Caco-2 (cell line): ENCODE measurements at places on chromosomes 6 and 20. TPM values are rescaled to one million over a fixed set of nuclear protein-coding genes. Genes with fewer than 3 reads are reported as not detected.

GRCh38 chr6:144283646-144284477 lies 1.3 kb upstream of the UTRN start:
- DNase-seq, result no peak

DNA sequence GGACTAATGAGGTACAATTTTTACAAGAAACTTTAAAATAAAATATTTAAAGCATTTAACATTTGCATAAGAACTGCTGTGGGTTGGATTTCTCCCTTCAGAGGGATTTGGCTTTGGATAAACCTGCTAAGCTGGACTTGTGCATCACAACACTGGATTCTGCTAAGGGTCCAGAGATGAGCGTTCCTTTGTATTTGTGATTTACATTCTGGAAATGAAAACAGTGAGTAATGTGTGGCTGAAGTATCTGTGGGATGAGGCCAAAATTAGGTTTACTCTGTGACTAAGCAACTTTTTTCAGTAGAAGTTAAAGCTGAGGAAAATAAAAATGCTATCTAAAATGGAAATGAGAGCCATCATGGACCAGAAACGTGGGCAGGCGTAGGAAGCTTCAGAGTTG lies 494.3 kb downstream of the EPM2A start:
- DNase-seq, result no peak

- DNase-seq, result no peak
These were observed 331.6 kb downstream of the RNGTT start for GRCh38 chr6:88631830-88632229.

The CALHM6 gene
- total RNA-seq, result not detected in 2 replicates

GRCh38 chr6:28606424-28607391 lies 81.0 kb downstream of the GPX5 start:
- peak; percentile 75 for DNase-seq

DNA sequence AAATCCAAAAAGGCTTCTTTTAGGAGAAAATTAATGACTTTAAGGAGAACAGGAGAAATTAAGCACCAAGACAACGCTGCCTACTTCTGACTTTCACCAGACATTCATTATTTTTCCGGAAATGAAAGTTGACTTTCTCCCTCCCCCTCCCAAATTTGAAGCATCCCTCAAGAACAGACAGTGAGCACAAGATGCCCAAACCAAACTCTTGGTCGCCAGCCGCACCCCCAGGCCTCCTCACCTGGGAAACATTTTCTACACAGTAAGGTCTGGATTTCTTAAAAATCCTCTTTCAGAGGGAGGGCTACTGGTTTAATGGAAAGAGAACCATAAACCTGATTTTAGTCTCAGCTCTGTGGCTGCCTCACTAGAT lies 2.7 kb downstream of the RIMS4 start:
- DNase-seq, result no peak

The PLA2G7 gene
- 0.19 and 0.32 TPM in 2 replicates for total RNA-seq

- no peak for DNase-seq
These were observed 42.4 kb downstream of the PLAGL1 start for GRCh38 chr6:143965503-143966171.

DNA sequence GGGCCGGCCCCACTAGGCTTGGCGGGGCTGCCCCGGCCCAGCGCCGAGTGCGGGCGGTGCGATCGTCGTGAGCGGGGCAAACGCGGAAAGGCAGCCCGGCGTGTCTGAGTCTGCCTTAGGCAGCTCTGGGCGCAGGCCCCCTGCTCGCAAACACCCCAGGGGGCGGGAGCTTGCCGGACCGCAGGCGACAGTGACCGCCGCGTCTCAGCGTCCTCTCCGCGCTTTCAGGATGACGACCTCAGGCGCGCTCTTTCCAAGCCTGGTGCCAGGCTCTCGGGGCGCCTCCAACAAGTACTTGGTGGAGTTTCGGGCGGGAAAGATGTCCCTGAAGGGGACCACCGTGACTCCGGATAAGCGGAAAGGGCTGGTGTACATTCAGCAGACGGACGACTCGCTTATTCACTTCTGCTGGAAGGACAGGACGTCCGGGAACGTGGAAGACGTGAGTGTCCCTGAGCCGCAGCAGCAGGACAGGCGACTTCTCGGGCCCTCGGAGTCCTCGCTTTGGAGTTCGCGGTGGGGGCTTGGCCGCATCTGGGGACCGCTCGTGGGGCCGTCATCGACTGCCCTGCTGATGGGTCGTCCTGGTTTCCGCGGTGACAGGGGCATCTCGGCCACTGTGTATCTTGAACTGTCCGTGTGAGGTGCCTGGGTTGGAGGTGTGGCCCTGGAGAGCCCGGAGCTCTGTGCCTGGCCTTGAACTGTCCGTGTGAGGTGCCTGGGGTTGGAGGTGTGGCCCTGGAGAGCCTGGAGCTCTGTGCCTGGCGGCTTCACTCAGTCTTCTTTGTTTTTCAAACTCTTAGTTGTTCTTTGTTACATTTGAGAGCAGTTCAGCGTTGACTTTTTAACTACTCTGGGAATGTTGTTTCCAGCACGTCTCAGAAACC lies 786 bp downstream of the ADRM1 start:
- peak; percentile 76 for DNase-seq

The MMS22L gene
- 28.2 and 32.1 TPM in 2 replicates for total RNA-seq

- no peak for DNase-seq
These were observed 22.7 kb downstream of the HIVEP1 start for GRCh38 chr6:12034837-12035236.

GRCh38 chr20:771741-772464 lies 3.6 kb upstream of the SLC52A3 start:
- no peak for DNase-seq

DNA sequence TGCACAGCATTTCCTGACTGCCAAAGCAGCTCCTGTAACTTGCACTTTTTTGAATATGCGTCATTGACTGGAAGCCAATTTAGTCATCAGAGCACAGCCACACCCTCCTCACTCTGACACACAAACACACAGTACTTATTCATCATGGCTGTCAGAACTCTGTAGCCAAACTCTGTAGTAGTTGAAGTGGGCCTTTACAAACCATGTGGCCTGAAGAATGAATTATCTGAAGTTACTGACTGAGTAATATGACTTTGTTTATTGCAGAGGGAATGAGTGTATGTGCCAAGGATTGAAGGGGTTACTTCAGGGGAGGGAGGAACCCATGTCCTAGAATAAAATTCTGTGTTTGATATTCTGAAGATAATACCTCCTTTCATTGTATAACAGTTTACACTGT lies 102.7 kb downstream of the FIG4 start:
- no peak for DNase-seq

The PEX6 gene
- total RNA-seq, result 6.9 and 8.2 TPM in 2 replicates

DNA sequence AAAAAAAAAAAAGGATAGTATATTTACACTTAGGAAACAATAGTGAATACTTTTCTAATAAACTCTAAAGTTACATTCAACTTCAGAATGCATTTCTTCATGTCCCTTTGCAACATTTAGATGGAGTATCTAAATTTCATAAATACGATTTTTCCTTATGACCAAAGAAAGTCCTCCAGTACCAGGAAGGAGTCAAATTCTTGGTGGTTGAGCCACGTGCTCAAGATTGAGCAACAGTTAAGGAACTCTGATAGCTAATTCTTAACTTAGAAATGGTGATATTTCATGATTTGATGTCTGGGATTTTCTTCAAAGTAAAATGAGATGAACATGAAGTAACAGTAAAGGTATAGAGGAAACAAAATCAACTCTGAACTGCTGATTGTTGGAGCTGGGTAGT lies 92.7 kb downstream of the SASH1 start:
- DNase-seq, result no peak

The TMEM14B gene
- total RNA-seq, result 104 and 105 TPM in 2 replicates

DNA sequence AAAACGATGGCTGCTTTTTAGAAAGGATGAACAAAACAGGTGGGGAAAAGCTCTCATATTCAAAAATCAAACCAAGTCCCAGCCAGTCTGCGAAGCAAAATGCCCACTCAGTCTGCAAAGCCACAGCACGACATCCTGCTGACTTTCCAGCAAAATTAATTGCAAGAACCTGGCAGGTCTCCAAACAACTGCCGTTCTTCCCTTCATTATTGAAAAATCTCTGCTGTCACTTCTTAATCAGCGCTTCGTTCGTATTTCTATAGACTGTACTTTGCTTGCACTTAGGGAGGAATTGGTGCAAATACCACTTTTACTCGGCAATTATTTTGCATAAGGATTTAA lies 222.4 kb downstream of the CBLN4 start:
- no peak for DNase-seq

DNA sequence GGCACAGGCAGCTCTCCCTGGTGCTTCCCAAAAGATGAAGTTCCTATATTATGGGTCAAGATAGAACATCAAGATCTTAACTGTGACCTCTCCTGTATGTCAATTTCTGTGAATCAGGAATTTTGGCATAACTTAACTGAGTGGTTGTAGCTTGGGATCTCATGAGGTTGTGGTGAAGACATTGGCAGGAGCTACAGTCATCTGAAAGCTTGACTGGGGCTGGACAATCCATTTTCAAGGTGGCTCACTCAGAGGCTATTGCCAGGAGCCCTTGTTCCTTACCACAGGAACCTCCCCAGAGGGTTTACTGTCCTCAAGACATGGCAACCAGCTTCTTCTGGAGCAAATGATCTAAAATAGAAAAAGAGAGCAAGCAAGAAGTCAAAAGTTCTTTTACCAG lies 252.2 kb downstream of the ADGB start:
- DNase-seq, result no peak

DNA sequence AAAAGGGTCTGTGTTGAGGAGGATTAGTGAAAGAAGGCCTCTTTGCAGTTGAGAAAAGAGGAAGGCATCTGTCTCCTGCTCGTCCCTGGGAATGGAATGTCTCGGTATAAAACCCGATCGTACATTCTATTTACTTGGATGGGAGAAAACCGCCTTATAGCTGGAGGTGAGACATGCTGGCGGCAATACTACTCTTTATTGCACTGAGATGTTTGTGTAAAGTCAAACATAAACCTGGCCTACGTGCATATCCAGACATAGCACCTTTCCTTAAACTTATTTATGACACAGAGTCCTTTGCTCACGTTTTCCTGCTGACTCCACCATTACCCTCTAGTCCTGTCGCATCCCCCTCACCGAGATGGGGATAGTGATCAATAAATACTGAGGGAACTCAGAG lies 4.5 kb downstream of the TDP2 start:
- DNase-seq, result no peak

DNA sequence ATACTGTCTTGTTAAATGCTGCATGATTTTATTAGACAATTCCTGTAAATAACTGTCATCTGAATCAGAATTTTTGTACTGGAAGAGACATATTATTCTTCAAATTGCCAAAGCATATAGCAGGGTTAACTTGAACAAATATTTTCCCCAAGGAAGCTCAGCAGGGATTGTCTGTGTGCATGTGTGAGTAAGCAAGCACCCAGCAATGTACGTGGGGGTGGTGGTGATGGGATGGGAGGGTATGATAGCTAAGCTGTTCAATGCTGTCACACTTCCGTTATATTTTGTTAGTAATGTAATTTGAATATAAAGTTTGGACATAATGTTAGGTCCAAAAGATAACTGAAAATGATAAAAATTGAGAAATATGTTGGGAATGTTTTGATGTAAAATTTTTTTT lies 118.1 kb downstream of the MYB start:
- DNase-seq, result no peak

DNA sequence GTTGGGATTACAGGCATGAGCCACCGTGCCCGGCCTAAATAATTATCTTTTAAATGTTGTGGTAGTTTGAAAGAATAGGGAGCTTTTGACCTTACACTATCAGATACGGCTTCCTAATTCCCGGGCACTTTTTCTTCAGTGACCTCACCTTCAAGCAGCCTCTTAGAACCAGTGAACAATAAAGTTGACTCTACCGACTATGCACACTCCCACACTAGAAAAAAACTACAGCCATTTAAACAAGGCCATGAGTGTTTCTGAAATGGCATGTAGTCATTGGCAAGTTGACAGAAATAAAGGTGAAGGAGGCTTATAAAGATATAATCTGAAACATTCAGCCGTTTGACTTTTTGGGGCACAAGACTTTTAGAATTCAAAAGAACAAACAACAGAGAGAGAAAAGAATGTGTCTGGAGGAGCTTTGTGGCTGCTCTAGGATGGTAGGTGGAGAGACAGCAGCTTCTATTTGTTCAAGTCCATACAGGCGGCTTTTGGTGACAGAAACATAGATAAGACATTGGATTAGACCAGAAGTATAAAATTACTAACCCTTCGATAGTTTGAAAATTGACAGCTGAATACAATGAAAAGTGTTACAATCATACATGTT lies 75.2 kb downstream of the GJA1 start:
- peak; percentile 2 for DNase-seq

DNA sequence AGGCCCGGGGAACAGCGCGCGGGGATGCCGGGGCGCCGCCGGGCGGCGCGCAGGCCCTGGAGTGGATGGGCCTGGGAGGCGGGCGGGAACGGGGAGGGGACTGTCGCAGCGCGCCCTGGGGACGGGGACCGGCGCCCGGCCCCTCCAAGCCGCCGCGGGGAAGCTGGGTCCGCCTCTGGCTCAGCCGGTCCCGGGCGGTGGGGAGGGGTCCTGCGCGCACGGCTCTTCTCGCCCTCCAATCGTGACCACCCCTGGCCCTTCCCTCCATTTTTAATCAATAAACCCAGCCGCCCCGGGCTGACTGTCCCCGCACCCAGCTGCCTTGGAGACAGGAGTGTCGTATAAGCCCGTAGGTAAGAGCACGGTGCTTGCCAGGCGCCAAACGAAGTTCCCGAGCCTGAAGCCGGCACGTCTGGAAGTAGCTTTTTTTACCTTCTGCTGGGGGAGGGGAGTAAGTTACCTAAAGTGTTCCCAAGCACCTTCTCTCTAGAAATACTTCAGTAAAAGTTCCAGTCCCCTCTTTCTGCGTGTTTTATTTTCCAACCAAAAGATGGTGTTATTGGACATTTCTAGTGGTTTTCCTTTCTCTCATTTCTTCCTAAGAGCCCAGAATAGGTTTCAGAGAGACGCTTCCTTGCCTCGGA lies 780 bp upstream of the TAF4 start:
- DNase-seq, result peak; percentile 91

- no peak for DNase-seq
These were observed 30.4 kb downstream of the ZC3H12D start for GRCh38 chr6:149454346-149454848.

The SLC17A2 gene
- not detected in 2 replicates for total RNA-seq

The GTSF1L gene
- total RNA-seq, result not detected in 2 replicates

DNA sequence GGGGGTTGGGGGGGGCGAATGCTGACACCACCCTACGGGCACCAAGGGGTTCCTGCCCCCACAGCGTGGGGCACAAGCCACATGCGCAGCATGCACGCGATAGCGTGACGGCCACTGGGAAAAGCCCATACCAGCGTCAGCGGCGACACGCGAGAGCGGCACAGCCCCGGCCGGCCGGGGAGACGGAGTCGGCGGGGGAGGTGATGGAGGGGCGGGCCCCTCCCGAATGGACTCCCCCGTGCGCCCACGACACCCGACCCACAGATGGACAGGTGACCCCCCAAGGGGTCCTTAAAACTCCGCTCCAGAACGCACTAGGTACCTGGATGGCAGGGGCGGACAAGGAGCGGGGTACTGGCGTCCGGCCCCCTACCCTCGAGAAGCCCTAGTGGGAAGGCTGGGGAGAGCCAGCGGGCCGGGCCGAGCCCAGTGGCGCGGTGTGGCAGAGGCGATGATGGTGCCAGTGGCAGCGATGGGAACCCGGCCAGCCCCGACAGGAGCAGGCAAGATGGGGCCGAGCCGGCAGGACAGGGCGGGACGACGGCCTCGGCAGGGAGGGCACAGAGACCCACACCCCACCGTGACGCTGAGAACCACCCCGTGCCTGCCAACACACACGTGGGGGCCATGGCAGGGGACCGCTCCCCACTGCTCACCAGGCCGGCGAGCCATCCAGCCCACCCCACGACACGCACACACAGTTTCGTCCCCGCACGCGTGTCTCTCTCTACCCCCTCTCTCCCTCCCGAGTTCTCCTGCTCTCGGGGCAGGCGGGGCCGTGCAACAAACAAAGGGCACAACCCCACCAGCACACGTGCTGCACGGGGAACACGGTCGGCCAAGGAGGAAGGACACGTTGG lies 1959.8 kb upstream of the DEFB115 start:
- DNase-seq, result no peak

The BIRC7 gene
- total RNA-seq, result 0.42 and 0.54 TPM in 2 replicates

The PARD6B gene
- total RNA-seq, result 153 and 156 TPM in 2 replicates

The RAB44 gene
- total RNA-seq, result not detected in 2 replicates

The MYBL2 gene
- total RNA-seq, result 318 and 345 TPM in 2 replicates
